ENCODE measurements at places on chromosomes 13 and 19. TPM values are rescaled to one million over a fixed set of nuclear protein-coding genes. Genes with fewer than 3 reads are reported as not detected.

- no peak for DNase-seq
Measured at GRCh38 chr19:35093941-35094647, 21.5 kb upstream of the FXYD3 start.

- no peak for DNase-seq
Measured at GRCh38 chr19:16380314-16380695, 55.7 kb downstream of the KLF2 start.

- no peak for DNase-seq
Measured at GRCh38 chr13:112831801-112832200, 137.2 kb upstream of the MCF2L start.

- no peak for DNase-seq
Measured at GRCh38 chr13:67549331-67549730, 319.2 kb upstream of the PCDH9 start.

- no peak for DNase-seq
Measured at GRCh38 chr13:94854688-94855087, 142.3 kb upstream of the SOX21 start.

GRCh38 chr19:709965-710571 is 1.3 kb downstream of the PALM start:
- DNase-seq: peak; percentile 68

DNA sequence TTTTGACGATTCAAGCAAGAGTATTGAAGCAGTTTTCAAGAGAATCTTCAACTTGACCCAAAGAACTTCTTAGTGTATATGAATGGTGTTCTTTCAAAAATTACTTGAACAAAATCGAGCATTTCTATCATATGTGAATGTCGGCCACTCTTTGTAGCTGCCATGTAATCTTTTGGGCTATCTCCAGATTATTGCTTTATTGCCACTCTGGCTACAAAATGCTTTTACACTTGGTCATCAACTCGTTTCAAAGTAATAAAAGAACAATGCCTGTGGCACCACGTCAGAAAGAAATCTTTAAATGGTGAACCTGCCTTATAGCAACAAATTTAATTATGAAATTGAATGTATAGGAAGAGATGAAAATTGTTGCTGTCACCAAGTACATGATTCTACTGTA is 834.5 kb downstream of the GPC5 start:
- no peak for DNase-seq

DNA sequence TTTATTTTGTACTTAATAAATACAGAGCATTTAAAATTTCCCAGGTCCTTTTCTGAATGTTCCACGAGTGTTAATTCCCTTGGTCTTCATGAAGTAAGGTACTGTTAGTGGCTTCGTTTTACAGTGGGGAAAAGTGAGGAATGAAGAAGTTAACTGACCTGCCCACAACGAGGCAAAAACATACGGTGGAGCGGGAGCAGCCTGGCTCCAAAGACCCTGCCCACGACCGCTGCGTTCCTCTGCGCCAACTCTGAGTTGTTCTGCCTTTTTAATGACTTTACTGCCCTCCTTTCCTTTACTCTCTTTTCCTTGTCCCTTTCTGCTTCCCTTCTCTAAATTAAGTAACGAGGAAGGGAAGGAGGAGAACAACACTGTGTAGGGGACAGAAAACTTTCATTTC is 392.9 kb downstream of the PCDH9 start:
- DNase-seq: no peak

- DNase-seq: no peak
Measured at GRCh38 chr19:18948075-18948975, 7.3 kb upstream of the HOMER3 start.

- no peak for DNase-seq
Measured at GRCh38 chr13:41652735-41653361, 195.5 kb downstream of the RGCC start.

DNA sequence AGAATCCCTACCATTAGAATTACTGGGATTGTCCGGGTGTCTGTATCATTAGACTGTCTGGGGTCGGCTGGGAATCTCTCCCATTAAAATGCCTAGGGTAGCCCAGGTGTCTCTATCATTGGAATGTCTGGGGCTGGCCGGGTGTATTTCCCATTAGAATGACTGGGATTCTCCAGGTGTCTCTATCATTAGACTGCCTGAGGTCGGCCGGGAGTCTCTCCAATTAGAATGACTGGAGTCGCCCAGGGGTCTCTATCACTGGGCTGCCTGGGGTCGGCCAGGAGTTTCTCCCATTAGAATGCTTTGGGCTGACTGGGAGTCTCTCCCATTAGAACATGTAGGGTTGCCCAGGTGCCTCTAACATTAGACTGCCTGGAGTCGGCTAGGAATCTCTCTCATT is 1560.7 kb downstream of the UQCRFS1 start:
- no peak for DNase-seq

- DNase-seq: no peak
Measured at GRCh38 chr19:48807590-48808308, 3.1 kb downstream of the BCAT2 start.

DNA sequence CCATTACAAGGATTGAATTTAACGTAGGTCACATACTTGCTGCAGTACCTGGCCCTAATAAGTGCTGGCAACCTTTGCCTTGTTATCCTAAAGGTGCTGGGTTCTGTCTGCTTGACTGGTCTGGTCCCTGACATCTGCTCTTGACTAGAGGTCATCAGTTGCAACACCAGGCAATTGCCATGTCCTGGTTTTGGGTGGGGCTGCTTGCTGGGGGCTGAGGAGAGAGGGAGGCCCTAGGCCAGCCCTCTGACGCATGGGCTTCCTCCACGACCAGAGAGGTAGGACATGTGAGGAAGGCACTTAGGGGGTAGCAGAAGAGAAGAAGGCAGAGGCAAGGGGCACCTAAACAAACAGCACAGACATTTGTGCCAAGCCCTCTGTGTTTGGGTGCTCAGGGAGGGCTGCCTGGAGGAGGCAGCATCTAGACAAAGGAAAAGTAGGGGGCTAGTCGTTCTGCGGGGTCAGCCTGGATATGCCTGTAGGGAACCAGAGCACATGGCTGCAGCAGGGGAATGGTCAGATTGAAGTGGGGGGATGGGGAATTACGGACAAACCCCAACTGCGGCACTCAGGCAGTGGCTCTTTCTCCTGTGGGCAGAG is 21.7 kb downstream of the VSTM2B start:
- no peak for DNase-seq

DNA sequence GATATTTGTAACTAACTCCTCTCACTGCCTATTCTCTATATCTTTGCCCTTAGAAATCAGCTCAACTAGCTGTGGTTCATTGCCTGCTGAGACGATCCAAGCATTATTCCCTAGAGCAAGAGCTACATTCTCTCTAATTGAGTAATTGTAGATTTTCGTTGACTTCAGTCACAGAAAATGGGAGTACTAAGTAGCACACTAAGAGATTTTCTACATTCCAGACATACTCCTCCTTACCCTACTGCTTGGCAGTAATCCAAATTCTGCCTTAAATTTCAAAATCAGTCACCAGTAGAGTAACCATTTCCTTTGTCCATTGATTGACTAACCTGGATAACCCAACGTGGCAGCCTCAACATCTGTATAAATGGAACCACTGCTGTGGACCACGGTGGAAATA is 1786.8 kb downstream of the SLITRK5 start:
- no peak for DNase-seq

DNA sequence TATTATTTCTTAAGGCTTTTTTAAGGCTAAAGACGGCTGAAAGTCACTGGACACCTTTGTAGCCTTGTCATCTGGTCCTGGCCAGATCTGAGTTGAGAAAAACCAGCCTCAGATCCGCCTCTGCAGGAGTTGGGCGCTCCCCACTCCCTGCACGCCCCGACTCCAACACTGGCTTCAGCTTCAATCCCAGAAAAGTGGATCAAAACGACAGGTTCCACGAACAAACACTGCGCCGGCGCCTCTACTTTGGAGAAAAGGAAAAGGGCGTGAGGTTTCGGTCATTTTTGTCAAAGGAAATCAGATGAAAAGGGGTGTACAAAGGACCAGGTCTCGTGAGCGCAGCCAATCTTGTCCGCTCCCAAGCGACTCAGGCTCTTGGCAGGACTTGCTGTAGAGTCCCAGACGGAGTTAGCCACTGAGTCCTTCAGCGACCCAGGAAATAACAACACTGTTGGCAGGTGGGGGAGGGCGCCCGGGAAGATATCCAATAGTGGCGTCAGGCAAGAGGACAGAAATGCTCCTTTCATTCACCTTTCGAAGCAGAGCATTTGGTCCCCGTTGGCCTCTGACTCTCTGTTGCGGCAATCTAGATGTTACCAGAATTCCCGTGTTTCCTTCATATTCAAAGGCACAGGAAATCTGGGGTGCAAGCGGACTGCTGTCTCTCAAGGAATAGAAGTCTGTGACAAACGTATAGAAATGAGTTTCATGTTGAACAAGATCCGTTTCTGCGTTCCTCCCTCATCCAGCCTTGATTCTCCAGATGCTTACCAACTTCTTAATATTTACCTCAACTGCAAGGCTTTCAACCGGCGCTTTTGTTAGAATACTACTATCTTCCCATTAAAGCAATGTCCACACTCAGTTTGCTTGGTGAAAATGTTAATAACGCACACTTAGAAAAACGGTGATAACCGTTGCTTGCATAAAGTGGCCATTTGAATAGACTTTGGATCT is 1.8 kb upstream of the CCNA1 start:
- DNase-seq: no peak

GRCh38 chr13:46771693-46772092 is 25.3 kb downstream of the ESD start:
- DNase-seq: no peak

TMEM238 gene
- polyA plus RNA-seq: 0.10 TPM

STK24 gene
- 153 TPM for polyA plus RNA-seq

KLF2 gene
- 48.7 TPM for polyA plus RNA-seq

PALM3 gene
- 0.20 TPM for polyA plus RNA-seq

TMEM255B gene
- 2.1 TPM for polyA plus RNA-seq

MIA gene
- polyA plus RNA-seq: 1.9 TPM

PRTN3 gene
- polyA plus RNA-seq: not detected

PINLYP gene
- 29.9 TPM for polyA plus RNA-seq

UTP14C gene
- 12.9 TPM for polyA plus RNA-seq

ADPRHL1 gene
- 2.3 TPM for polyA plus RNA-seq

ZNF541 gene
- polyA plus RNA-seq: 0.97 TPM

CEACAM7 gene
- polyA plus RNA-seq: not detected

ZNF135 gene
- polyA plus RNA-seq: 11.4 TPM

SIGLEC5 gene
- 0.13 TPM for polyA plus RNA-seq

EDNRB gene
- 4.9 TPM for polyA plus RNA-seq

All from ovary (tissue), 10 donors.